DND-41 (cell line): ENCODE measurements at places on chromosomes 6 and 20.

- DNase-seq: no peak
Observed at GRCh38 chr6:22219925-22220324, 76.9 kb downstream of the PRL start.

DNA sequence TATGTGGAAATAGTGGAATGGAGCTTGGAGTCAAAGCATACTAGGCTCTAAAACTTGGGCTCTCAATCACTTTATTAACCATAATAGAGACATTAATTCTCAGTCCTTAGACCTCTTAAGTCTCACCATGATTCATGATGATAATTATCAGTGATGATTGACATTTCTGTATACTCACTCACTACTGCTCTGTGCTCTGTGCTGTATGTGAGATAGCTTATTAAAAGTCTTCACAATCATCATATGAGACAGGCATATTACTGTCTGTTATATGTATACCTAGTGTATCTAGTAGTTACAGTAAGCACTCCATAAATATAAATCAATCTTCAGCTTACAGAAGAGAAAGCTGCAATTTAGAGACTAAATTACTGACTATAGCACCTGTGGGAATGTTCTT, 236.0 kb upstream of the JAG1 start:
- no peak for DNase-seq

GRCh38 chr6:110563711-110564110, 87.3 kb upstream of the SLC22A16 start:
- DNase-seq: no peak

- DNase-seq: no peak
Observed at GRCh38 chr20:43444107-43444506, 13.6 kb upstream of the SRSF6 start.

GRCh38 chr6:70375166-70375565, 38.1 kb upstream of the FAM135A start:
- DNase-seq: no peak

DNA sequence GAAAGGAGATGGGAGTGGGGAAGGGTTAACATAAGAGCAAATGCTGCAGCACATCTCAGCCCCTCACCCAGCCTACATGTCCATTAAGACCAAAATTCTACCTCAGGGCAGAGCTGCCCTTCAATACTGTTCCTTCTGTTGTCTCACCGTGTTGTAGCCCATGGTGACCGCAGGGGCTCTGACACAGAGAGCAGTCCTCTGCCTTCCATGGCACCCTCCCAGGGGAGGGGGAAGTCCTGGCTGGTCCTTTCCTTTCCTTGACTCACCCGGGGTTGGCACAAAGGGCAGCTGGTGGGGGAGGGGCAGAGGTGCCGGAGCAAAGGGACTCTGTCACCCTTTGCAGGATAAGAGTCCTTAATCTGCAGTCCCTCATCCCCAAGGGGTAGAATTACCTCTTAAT, 15.2 kb downstream of the NKX2-2 start:
- no peak for DNase-seq

GRCh38 chr20:33132513-33133372, 35.2 kb upstream of the BPIFA2 start:
- no peak for DNase-seq

DNA sequence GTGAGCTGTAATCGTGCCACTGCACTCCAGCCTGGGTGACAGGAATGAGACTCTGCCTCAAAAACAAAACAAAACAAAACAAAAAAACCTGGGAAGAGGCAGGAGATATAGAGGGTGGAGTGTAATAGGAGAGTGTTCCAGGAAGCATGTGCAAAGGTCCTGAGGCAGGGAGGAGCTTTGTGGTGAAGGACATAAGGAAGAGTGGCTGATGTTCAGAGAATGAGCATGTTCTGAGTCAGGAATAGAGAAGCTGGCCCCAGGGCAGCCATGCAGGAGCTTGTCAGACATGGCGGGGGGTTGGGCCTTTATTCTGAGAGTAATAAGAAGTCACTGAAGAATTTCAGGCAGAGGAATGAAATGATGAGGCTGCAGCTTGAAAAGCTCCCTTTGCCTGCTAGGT, 337.0 kb downstream of the CDH26 start:
- DNase-seq: no peak

DNA sequence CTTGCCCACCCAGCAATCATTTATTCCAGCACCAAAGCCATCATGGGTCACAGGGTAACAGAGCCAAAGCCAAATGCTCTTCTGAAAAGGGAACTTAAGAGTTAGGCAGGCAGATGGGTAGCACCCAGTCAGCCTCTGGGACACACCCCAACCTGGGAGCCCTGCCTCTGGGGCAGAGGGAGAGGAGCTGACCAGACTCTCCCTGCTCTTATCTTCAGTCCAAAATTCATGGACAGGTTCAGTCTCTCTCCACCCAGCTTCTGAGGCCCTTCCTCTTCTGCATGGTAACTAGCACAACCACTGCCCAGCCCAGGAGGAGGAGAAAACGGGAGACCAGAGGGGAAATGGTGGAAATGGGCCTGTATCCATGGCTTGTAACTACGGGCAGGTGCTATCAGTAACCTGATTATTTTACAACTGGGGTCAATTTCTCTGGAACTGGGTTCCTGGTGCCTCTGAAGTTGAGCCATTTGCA, 105.4 kb downstream of the NOL4L start:
- no peak for DNase-seq

DNA sequence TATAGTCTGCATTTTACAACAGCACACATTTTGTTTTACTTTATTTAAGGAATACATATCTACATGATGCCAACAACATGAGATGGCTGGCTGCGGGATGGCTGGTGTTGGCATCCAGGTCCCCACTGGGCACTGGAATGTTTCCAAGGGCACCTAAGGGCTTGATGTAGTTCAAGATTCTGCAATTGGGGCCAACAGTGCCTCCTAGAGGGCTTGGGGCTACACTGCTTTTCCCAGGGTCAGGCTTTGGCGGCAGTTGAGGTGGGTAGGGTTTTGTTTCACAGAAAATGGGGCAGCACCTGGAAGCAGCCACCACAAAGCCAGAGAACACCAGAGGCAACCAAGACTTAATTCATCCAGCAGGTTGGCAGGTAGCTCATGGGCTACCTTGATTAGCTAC, 202.2 kb upstream of the PRND start:
- peak; percentile 21 for DNase-seq

DNA sequence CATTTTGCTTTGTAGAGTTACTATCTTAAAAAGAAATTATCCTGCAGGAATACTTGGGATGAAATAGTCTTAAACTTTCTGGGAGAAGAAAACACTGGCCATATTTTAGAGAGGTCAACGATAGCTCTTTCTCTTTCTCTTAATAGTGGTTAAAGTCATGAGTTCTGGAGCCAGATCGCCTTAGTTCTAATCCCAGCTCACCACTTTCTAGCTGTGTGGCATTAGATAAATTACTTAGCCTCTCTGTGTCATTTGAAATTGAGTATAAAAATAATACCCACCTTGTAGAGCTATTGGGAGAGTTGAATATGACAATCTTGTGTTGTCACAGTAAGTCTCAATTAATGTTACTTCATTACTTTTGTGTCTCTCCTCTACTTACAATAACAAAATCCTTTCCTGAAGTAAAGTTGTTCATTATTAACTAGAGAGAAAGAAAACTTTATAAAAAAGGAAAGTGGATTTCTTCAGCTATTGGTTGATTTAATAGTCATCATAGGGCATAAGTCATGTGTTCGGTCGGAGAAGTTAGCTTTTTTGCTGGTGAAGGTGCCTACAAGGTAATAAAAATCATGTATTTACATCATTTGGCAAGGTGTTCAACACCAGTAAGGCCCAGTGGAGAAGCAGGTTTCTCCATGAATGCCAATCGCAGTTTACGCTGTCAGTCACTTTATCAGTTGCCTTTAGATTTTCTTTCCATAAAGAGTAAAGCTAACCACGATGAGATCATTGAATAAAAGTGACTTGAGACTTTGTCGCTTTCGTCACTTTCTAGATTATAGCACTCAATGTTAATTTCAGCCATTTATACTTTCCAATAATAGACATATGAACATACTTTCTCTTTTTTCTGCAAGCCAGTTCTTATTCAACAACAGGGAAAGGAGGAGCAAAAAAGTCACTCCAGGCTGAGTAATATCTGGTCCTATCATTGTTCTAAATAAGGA, 2.0 kb downstream of the NEDD9 start:
- DNase-seq: no peak

- DNase-seq: no peak
Observed at GRCh38 chr6:94462231-94462630, 1042.9 kb upstream of the EPHA7 start.

DNA sequence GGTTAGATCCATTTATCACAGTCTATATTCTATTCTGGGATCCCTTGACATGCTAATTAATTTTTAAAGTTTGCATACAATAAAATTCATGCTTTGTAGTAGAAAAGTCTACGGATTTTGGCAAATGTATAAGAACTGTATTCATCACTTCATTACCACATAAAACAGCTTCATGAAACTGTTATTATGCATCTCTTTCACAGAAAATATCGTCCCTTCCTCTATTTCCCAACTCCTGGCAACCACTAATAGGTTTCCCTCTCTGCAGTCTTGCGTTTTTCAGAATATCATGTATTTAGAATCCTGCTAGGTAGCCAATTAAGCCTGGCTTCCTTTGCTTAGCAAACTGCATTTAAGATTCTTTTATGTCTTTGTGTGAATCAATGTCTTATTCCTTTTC, 441.3 kb upstream of the RGS17 start:
- no peak for DNase-seq

DNA sequence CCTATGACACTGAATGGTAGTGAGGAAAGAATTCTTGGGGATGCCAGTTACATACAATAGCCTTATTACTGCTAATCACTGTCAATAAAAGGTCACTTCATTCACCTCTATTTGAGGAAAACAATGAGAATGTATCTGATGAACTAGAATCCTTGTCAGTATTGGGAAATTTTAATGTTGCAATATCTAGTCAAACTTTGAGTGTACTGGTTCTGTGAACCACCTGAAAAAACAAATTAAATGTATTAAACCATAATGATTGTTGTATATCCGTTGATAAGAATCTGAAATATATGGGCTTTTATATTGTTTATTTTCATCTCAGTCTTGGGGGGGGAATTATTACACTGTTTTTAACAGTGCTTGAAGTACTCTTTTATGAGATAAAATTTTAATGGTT, 10.6 kb downstream of the TAF11 start:
- DNase-seq: no peak

GRCh38 chr20:1618954-1619540, 762 bp downstream of the SIRPB1 start:
- DNase-seq: no peak

DNA sequence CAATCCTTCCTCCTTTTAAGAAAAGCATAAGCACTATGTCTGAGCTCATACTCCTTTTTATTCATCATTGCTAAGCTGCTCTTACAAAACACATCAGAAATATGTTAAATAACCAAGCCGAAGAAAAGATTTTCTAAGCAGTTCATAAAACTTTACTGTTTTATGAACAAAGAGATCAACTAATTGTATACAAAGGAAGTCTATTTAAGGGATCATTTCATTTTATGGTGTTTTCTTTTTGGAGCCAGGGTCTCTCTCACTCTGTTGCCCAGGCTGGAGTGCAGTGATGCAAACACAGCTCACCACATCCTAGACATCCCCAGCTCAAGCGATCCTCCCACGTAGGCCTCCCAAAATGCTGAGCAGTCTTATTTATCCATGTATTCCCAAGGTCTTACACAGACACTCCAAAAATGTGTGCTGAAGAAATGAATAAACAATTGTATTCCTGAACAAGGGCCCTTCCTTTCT, 9.3 kb downstream of the NUDT3 start:
- DNase-seq: no peak

GRCh38 chr20:58306421-58307261, 2.9 kb upstream of the RAB22A start:
- peak; percentile 37 for DNase-seq

DNA sequence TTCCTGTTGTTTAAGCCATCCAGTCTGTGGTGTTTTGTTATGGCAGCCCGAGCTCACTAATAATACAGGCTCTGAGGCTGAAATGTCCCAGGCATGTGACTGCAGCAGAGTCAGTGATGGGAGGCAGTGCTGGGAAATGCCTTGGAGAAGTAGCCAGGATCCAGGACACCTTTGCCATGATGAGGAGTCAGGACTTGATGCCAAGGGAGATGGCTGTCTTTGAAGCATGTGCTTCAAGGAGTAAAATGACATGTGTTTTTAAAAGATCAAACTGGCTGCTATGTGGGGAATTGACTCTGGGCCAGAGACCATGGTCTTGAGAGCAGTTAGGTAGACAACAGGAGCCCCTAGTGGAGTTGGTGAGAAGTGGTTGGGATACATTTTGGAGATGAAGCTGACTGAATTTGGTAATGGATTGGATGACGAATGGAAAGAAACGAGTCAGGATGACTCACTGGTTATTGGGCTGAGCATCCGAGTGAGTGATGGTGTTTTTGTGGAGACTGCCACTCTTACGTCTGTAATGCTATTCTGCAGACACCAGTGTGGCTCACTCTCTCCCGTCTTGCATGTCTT, 322.2 kb downstream of the PLCB1 start:
- DNase-seq: peak; percentile 14

DNA sequence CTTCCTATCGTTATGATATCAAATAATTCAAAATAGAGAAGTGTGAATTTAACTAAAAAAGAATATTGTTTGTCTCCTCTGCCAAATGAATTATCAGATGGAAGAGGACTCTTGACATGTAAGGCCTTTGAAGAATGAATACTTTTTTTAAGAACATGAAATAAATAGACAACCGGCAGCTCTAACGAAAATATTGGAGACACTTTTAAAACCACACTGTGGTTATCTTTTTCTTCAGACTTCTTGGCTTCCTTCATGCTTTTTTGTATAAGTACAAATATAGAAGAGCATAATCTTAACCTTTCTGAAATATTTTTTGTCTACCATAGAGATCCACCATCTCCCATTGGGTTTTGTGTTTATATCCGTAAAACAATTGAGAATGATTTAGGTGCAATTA, 115.2 kb upstream of the SCGN start:
- no peak for DNase-seq
